GM12892 (cell line): ENCODE measurements at places on chromosomes 1 and 21.

GRCh38 chr21:43361127-43361492 lies 65.8 kb downstream of the SIK1 start:
- DNase-seq = no peak

GRCh38 chr1:247401310-247402119 lies 14.5 kb upstream of the NLRP3 start:
- DNase-seq = no peak

- DNase-seq = no peak
Observed at GRCh38 chr1:95230768-95231191, 3.2 kb upstream of the RWDD3 start.

GRCh38 chr1:185155600-185156287 lies 1.0 kb downstream of the TRMT1L start:
- no peak for DNase-seq

DNA sequence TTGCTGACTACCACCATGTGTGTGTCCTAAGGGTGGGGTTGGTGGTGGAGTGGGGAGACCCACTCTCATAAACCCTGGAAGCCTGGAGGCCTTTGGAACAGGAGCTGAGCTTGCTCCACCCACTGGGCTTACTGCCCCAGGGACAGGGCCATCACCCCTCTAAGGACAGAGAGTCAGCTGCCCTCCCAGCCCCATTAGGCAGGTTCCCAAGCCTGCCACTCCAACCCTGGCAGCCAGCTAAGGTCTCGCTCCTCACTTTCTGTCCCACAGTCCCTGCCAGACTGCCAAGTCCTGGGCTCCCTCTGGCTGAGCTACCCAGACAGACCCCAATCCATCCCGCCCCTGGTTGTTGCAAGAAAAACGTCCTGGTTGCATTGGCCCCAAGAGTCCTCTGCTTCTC lies 3.8 kb downstream of the NT5C1A start:
- no peak for DNase-seq

GRCh38 chr1:94934551-94934950 lies 7.6 kb upstream of the CNN3 start:
- no peak for DNase-seq

DNA sequence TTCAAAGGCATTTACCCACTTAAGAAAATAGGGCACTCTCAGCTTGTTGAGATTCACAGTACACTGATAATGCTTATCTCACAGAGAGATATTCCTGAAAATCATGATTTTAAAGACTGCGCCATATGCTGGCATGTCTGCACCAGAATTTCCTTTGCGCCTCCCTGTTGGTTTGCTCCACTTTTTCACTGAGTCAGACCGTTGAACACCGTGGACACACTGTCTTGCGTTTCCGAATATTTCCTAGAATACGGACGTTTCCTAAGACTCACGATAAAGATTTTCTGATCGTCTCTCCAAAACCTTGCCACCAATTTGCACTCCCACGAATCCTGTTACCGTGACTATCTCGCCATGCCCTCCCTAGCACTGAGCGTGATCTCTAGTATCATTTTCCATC lies 497 bp upstream of the C1orf115 start:
- no peak for DNase-seq

DNA sequence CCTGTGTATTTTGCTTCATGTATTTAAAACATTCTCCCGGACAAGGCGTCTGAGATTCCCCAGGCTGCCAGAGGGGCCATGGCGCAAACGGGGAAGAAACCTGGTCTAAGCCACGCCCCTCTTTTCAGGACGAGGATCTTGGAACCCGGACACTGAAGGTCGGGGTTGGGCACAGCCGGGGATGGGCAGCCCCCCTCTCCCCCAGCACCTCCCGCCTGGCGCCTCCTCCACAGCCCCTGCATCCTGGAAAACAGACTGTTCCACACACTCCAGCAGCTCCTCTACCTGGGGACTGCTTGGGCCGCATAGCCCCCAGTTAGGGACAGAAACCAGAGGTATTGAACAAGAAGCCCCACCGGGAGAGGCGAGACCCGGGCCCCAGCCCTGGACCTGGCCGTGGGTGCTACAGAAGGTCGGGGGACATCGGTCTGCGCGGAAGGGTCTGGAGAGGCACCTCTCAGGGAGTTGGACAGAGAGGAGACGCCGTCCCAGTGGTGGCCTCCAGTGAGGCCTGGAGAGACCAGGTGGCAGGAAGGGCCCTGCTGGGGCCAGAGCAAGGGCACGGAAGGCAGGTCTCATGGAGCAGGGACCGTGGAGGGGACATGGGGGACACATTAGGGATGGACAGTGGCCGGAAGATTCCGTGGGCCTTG lies 5.4 kb downstream of the TP73 start:
- DNase-seq = no peak
